ENCODE measurements at places on chromosomes 2 and 18.

DNA sequence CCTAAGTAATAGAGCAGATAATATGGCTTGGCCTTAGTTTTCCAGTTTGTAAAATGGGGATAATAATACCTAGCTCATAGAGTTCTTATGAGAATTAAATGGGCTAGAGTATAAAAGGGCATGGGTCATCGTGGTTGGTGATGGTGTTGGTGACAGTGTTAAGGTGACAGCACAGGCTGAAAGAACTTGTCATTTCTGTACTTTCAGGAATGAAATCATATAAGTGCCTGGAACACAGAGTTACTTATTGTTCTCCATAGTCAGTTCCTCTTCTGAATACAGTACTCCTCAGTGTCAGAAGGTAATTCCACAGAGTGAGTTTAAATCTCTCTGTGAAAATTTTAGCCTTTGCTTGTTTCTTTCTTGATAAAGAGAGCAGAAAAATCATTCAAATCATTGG is 42.4 kb downstream of the KIF5C start:
- no peaks in the 10 kb centered on the region for H3K27me3 ChIP-seq
- H3K27ac ChIP-seq = no peak overlapping the region
- no peak overlapping the region for H3K4me3 ChIP-seq
- no peaks in the 10 kb centered on the region for H3K4me1 ChIP-seq

DNA sequence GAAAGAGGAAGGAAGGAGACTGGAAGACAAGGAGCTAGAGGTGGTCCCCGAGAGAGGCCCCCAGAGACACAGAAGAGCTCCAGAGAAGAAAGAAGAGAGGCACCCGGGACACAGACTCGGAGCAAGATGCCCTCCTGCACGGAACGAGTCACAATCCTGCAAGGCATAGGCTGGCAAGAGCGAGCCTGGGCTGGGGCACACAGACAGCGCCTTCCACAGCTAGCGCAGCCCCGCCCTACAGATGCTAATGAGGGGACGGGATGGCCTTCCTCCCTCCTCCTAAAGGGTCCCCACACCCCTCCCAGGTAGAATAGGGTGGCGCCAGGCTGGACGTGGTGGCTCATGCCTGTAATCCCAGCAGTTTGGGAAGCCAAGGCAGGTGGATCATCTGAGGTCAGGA is 19.8 kb upstream of the GPR17 start:
- 0 out of 2 replicates have a peak, but pooled peaks cover 9% of the 10 kb centered on the region for H3K27me3 ChIP-seq
- H3K36me3 ChIP-seq = no peaks in the 10 kb centered on the region
- H3K4me1 ChIP-seq = peaks cover 8% of the 10 kb centered on the region
- DNase-seq = no peak

DNA sequence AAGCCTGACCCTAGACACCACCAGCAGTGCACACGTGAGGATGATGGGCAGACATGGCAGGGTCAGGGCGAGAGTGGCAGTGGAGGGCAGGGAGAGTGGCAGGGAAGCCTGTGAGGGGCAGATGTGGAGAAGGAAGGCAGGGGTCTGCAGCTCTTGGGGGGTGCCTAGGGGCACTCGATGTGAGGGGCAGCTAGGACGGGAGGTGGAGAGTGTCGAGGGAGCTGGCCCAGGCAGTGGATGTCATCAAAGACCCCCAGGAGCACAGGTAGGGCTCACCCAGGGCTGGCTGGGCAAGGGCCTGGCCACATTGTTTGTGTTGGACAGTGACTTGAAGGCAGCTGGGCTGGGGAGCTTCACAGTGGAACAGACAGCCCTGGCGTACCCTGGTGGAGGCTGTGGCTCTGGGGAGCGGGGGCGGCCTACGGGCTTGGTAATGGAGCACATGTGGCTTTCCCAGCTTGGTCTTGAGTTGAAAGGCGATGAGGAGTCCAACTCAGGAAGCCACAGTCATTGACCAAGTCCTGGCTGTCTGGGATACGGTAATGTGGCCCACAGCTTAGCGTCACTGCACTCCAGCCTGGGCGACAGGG is 87.1 kb downstream of the RTP5 start:
- H3K36me3 ChIP-seq = no peaks in the 10 kb centered on the region
- no peak for DNase-seq
- H3K27ac ChIP-seq = no peak overlapping the region
- no peaks in the 10 kb centered on the region for H3K4me1 ChIP-seq
- H3K4me3 ChIP-seq = no peak overlapping the region
- peaks cover 96% of the 10 kb centered on the region for H3K27me3 ChIP-seq

- H3K4me1 ChIP-seq = no peaks in the 10 kb centered on the region
- no peak for DNase-seq
Measured at GRCh38 chr18:47726550-47726949, 203.9 kb downstream of the SMAD2 start.

DNA sequence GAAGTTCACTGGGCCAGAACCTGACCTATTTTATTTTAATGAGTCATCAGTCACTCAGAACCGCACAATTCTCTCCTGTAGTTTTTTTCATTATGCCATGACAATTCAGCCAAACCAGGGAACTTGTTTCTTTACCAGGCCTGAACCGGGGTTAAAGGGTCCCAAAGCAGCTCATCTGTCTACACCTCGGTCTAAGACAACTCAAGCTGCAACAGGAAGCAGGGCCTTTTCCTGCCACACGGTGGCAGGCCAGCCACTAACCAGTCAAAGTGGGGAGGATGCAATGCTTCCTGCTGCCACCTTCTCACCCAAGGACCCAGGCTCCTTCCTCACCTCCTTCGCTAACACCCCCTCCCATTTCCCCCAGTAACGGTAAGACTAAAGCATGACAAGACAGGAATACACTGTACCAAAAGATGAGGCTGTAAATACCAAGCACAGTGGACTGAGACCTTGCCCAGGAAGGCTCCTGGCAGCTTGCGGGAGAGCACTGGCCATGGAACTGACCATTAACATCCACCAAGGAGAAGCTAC is 56.7 kb upstream of the ACKR3 start:
- no peaks in the 10 kb centered on the region for H3K36me3 ChIP-seq
- peak; percentile 30 for DNase-seq
- H3K27ac ChIP-seq = no peak overlapping the region
- no peak overlapping the region for H3K4me3 ChIP-seq

GRCh38 chr2:204331988-204332387 is 213.3 kb upstream of the PARD3B start:
- H3K27me3 ChIP-seq = no peaks in the 10 kb centered on the region
- H3K4me3 ChIP-seq = no peak overlapping the region
- no peak for DNase-seq
- no peaks in the 10 kb centered on the region for H3K36me3 ChIP-seq

GRCh38 chr2:188986839-188987238 is 12.7 kb downstream of the COL3A1 start:
- no peaks in the 10 kb centered on the region for H3K27me3 ChIP-seq
- no peak overlapping the region for H3K27ac ChIP-seq
- DNase-seq = no peak

- H3K4me1 ChIP-seq = peaks cover 34% of the 10 kb centered on the region
- peak overlapping the region; percentile 52 for H3K27ac ChIP-seq
- H3K27me3 ChIP-seq = no peaks in the 10 kb centered on the region
Measured at GRCh38 chr2:101745711-101746694, 48.5 kb downstream of the MAP4K4 start.

DNA sequence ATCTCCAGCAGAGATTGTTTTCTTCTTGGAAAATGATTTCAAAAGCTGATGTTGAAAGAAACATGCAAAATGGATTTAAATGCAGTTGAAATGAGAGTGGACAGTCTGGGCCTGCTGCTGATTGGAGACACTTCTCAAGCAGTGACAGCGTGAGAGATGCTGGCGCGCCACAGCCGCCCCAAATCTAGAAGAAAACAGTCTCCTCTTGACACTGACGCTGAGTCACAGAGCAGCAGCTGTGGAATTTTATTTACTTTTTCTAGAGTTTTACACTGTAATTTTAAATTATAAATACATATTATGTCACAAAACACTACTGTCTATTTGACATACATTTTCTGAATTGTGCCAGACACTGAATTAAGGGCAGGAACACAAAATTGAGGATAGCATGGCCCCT is 121.8 kb upstream of the TMEM200C start:
- no peaks in the 10 kb centered on the region for H3K36me3 ChIP-seq
- H3K4me3 ChIP-seq = no peak overlapping the region
- H3K4me1 ChIP-seq = no peaks in the 10 kb centered on the region
- no peak for DNase-seq

DNA sequence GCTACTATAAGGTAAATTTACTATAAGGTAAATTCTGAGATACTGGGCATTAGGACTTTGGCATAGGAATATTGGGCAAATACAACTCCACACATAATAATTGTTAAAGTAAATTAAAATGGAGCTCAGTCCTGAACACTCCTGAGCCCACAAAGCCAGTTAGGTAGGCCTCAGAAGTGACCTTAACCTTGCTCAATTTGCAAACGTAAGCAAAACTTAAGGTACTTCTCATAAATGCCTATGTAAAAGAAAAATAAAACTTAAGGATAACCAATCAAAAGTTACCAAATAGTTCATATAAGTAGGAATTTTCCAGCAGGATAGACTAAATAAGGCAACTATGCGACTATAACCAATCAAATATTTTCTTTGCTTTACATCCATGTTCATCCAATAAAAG is 197.7 kb downstream of the MC4R start:
- no peaks in the 10 kb centered on the region for H3K4me1 ChIP-seq
- H3K27me3 ChIP-seq = no peaks in the 10 kb centered on the region
- DNase-seq = no peak
- H3K27ac ChIP-seq = no peak overlapping the region
- H3K4me3 ChIP-seq = no peak overlapping the region
- no peaks in the 10 kb centered on the region for H3K36me3 ChIP-seq

DNA sequence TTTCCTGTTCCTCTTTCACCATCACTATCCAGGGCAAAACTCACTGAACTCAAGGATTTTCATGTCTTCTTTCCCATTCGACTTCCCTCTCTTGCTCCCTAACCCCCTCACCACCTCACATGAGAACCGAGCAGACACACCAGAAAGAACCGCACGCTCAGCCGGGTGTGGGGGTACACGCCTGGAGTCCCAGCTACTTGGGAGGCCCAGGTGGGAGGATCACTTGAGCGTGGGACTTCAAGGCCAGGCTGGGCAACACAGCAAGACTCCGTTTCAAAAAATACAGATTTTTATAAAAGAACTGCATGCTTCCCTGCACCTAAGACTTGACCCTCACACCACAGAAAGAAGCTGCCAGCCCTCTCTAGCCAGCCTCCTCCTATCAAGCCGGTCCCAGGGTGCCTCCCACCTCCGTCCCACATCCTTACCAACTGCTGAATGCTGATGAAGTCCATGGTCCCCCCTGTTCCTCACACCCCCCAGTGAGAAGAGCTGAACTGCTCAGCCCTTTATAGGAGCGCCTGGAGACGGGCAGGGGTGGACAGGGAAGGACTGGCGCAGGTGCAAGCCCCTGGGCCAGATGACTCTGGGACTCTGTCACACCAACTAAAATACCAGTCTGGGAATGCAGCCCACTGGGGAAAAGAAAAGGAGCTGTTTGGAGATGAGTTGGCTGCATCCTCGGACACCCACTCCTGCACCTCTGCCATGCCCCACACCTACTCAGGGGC is at the start of gene ANKRD23:
Gene ANKRD23, minus strand, starts transcription at position 484 of the 731 bp plus-strand sequence. Its CDS starts 29 bp downstream, at position 455.
- no peak within 1 kb of the TSS for H3K4me3 ChIP-seq
- H3K27me3 ChIP-seq = no peaks in the 10 kb centered on the region
- DNase-seq = no peak
- H3K4me1 ChIP-seq = no peaks in the 10 kb centered on the region

DNA sequence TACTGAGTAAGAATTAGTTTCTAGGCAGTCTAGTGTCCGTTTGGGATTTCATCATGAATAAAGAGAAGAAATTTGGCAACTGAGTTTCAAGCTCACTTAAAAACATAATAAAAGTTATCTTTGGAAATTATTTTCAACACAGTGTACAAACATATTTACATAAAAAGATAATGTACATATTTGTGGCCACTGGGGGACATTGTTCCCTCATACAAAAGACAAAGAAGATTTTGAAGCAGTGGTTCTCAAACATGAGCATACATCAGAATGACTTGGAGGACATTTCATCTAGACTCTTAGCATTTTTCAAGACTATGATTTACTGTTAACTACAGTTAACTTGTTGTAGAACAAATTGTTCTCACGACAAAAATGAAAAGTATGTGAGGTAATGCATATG is 15.7 kb upstream of the TTC21B start:
- H3K27ac ChIP-seq = no peak overlapping the region
- H3K4me3 ChIP-seq = no peak overlapping the region
- H3K36me3 ChIP-seq = no peaks in the 10 kb centered on the region

DNA sequence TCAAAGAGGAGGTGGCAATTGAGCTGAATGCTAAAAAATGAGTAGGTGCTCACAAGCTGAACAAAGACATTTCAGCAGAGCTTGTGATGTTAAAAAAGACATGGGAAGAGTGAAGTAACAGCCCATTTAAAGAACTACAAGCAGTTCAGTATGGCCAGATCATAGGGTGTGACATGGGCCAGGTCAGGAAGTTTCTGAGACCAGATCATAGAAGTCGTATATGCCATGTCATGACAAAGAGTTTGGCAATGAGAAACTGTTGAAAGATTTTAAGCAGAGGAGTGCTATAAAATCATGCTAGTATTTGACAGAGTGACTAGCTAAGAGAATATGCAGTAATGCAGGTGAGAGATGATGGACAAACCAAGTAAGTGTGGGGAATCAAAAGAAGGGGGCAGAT is 7.3 kb upstream of the PELI1 start:
- no peak overlapping the region for H3K4me3 ChIP-seq
- no peaks in the 10 kb centered on the region for H3K27me3 ChIP-seq
- no peaks in the 10 kb centered on the region for H3K36me3 ChIP-seq
- DNase-seq = no peak

GRCh38 chr2:102049756-102050443 is 58.1 kb downstream of the IL1R2 start:
- no peak for DNase-seq
- H3K27me3 ChIP-seq = no peaks in the 10 kb centered on the region
- H3K36me3 ChIP-seq = no peaks in the 10 kb centered on the region
- H3K27ac ChIP-seq = no peak overlapping the region

GRCh38 chr2:43114210-43114609 is 112.2 kb downstream of the ZFP36L2 start:
- DNase-seq = peak; percentile 74
- no peaks in the 10 kb centered on the region for H3K36me3 ChIP-seq
- H3K27me3 ChIP-seq = no peaks in the 10 kb centered on the region
- H3K4me3 ChIP-seq = no peak overlapping the region
- H3K27ac ChIP-seq = no peak overlapping the region

- no peak overlapping the region for H3K27ac ChIP-seq
- H3K4me3 ChIP-seq = no peak overlapping the region
- H3K27me3 ChIP-seq = no peaks in the 10 kb centered on the region
- no peak for DNase-seq
- H3K36me3 ChIP-seq = no peaks in the 10 kb centered on the region
Measured at GRCh38 chr2:186101616-186102015, 363.0 kb downstream of the FSIP2 start.

Measured in PC-9 (cell line).